ENCODE measurements at places on chromosomes 6 and 20.

DNA sequence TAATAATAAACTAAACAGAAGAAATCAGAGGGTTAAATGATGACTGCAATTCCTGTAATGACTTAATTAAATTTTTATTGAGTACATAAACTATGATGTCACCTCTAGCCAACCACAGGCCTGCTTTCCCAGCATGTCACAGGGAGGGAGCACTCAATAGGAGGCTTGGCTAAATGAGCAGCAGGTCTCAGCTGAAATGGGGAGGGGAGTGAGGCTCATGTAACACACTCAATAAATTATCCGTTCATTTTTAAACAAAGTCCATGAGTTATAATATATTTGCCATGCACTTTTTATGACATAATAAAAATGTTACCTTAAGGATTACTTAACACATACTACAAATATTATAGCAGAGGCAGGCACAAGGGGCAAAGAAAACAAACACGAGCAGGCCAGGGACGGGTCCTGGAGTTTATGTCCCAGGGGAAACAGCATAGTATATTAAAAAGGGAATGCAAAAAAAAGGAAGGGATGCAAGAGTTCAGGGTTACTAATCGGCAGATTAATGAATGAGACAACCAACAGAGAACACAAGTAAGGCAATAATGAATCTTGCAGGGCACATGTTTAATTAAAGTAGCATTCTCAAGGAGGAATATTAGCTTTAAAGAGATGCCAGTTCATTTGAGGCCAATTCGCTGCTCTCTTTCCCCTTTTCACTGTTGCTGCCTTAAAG lies 27.1 kb upstream of the FAM83C start:
- H3K27me3 ChIP-seq, result no peaks in the 10 kb centered on the region
- H3K4me1 ChIP-seq, result peaks cover 30% of the 10 kb centered on the region
- no peak for DNase-seq
- no peaks in the 10 kb centered on the region for H3K36me3 ChIP-seq
- H3K27ac ChIP-seq, result no peak overlapping the region
- H3K4me3 ChIP-seq, result no peak overlapping the region

DNA sequence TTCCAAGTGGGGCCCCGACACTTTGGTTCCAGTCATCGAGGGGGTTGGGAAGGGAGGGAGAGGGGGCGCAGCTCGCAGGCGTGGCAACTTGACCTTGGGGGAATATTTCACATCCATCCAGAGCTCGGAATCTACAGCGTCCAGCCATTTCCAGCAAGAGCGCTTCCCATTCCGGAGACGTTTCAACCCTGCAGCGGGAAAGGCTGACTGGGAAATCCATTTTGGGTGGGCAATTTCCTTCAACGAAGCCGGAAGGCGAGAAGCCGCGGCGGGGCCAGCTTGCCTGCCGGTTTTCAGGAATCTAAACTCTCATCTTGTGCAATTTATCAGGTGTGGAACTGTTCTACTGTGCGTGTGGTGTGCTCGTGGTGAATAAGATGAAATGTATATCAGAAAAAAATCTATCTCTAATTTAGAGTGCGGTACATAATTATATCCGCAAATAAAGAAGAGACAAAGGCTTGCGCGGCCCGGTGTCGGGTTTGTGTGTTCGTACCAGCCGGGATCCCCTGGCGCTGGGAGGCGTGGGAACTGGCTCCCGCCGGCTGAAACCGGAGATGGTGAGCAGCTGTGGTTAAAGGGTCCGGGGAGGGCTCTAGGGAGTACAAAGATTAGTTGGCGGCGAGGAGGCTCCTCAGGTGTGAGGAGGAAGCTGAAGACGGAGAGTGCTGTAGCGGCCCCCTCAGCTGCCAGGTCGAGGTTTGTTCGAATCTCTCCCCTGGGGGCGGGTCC lies 4.8 kb downstream of the SLC32A1 start:
- peaks cover 100% of the 10 kb centered on the region for H3K27me3 ChIP-seq
- no peak overlapping the region for H3K4me3 ChIP-seq
- no peak overlapping the region for H3K27ac ChIP-seq
- H3K36me3 ChIP-seq, result no peaks in the 10 kb centered on the region
- H3K4me1 ChIP-seq, result peaks cover 69% of the 10 kb centered on the region

DNA sequence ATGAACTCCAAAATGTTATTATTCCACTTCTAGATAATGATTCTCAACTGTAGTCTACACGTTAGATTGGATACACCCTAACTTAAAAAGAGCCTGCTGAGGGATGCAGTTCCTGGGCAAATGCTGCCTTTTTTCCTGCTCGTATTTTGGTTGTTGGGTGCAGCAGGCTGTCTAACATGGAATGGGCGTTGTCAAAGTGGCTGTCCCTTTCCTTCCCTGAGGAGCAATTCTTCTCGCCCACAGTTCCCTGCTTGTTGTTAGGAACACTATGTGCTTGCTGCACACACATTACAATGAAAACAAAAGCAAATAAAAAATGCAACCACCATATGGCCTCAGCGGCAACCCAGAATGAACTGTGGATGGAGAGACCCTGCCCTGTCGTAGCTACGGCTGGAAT lies 1.7 kb upstream of the ADGRF5 start:
- no peaks in the 10 kb centered on the region for H3K36me3 ChIP-seq
- H3K4me1 ChIP-seq, result peaks cover 11% of the 10 kb centered on the region
- no peak for DNase-seq
- H3K27ac ChIP-seq, result peak overlapping the region; percentile 41

DNA sequence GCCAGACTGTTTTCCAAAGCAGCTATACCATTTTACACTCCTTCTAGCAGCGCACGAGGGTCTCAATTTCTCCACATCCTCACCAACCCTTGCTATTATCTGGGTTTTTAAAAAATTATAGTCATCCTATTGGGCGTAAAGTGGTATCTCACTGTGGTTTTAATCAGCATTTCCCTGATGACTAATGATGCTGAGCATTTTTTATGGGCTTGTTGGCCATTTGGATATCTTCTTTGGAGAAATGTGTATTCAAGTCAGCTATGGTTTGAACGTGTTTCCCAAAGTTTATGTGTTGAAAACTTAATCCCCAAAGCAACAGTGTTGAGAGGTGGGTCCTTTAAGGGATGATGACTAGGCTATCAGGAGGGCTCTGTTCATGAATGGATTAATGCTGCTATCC lies 6.7 kb downstream of the MCUR1 start:
- H3K4me1 ChIP-seq, result peaks cover 25% of the 10 kb centered on the region
- H3K27me3 ChIP-seq, result no peaks in the 10 kb centered on the region
- H3K36me3 ChIP-seq, result peaks cover 38% of the 10 kb centered on the region
- DNase-seq, result no peak

- H3K27me3 ChIP-seq, result no peaks in the 10 kb centered on the region
- no peaks in the 10 kb centered on the region for H3K36me3 ChIP-seq
- H3K27ac ChIP-seq, result peak overlapping the region; percentile 36
- peaks cover 53% of the 10 kb centered on the region for H3K4me1 ChIP-seq
- no peak overlapping the region for H3K4me3 ChIP-seq
- no peak for DNase-seq
These were observed 43.9 kb downstream of the PLCB4 start for GRCh38 chr20:9112541-9113515.

- H3K4me1 ChIP-seq, result peaks cover 43% of the 10 kb centered on the region
- no peaks in the 10 kb centered on the region for H3K27me3 ChIP-seq
- peak overlapping the region; percentile 84 for H3K27ac ChIP-seq
- no peak for DNase-seq
- no peak overlapping the region for H3K4me3 ChIP-seq
These were observed 4.6 kb upstream of the ADAM33 start for GRCh38 chr20:3686421-3686820.

- H3K27me3 ChIP-seq, result no peaks in the 10 kb centered on the region
- no peak for DNase-seq
These were observed 9.0 kb downstream of the C20orf203 start for GRCh38 chr20:32664678-32665159.

DNA sequence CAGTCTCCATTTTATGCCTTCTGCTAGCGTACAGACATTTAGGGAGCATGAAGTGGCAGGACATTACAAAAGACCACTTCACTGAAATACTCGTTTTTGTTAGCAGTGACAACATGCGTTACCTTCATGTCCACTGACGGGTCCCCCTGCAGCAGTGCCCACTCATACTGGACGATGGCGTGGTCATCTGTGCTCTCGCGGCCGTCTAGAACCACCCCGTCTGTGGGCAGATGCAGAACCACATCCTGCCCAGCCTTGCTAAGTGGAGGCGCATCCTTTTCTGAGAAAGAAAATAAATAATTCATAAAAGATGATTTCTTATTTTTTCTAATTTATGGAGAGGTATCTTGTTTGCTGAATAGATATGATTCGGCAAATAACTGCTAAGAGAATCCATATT lies 11.3 kb downstream of the LRP11 start:
- H3K4me1 ChIP-seq, result peaks cover 13% of the 10 kb centered on the region
- H3K27ac ChIP-seq, result no peak overlapping the region
- H3K4me3 ChIP-seq, result no peak overlapping the region
- DNase-seq, result no peak
- H3K36me3 ChIP-seq, result no peaks in the 10 kb centered on the region

All from esophagus muscularis mucosa (tissue), 4 donors.